Activated CD8-positive, alpha-beta memory T cell treated with anti-CD3 and anti-CD28 coated beads for 1 hour (primary cell): ENCODE measurements at places on chromosomes 2 and 18.

GRCh38 chr2:71379086-71379485 lies 47.5 kb downstream of the ZNF638 start:
- DNase-seq: no peak

- no peak for DNase-seq
These were observed 74.8 kb downstream of the TXNL1 start for GRCh38 chr18:56563568-56563967.

DNA sequence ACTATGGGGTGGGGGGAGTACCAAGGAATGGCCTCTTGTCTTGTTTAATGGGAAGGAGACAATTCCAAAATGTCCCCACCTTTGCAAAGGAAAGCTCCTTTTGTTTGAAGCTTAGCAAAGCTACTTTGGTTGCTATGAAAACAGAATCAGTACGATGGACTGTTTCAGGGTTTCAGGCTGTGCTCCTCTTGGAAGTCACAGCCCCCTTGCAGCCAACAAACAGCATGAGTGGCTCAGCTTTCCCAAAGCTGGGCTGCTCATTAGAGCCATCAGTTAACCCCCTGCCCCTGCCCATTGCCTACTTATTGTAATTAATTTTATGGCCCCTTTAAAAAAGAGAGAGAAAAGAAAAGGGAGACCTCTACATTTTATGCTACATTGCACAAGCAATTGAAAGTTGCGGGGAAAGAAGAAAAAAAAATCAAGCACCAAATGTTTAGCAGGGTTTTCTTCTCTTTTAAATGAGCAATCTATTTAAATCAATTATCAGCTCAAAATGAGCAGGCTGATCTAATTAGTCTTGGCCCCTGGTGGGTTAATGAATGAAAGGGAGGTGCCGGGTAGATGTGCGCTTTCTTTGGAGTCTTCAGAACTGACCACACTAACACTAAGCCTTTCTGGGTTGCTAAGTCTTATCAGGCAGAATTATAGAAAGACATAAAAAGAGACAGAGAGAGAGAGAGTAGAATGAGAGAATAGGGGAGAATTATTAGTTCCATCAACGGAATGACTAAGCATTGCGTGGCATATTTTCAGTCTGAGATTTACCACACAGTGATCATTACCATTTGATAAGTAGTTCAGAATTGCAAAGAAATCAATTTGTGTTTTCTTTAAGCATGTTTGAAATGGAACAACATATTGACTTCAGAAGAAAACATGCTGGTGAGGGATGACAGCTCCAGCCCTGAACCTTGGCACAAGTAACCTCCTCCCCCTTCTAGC lies 284.9 kb downstream of the INSIG2 start:
- DNase-seq: no peak

DNA sequence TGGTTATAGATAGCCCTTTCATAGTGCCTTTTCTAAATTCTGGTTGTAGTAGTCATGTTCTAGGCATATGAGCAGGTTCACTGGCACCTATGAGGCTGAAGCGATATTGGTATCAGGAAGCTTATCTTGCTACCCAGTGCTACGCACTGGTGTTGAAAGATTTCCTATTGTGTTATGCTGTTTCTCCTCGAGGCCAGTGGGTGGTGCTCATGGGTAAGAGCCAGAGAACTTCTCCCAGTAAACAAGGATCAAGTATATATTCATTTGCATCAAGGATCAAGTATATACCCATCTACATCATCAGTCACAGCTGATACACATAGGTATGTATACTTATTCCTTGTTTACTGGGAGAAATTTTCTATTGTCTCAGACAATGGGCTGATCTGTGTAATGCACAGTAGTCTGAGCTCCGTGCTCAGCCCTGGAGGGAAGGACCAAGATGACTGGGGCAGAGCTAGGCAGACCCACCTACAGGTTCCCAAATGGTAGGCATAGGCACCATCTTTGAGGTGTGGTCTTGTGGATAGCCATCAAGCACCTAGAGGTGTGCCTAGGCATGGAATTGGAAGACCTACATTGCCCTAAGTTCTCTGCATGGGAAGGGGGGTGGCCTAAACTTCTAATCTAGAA lies 101.2 kb upstream of the GALNT13 start:
- DNase-seq: no peak

GRCh38 chr2:43593254-43593653 lies 2.6 kb downstream of the THADA start:
- DNase-seq: no peak

DNA sequence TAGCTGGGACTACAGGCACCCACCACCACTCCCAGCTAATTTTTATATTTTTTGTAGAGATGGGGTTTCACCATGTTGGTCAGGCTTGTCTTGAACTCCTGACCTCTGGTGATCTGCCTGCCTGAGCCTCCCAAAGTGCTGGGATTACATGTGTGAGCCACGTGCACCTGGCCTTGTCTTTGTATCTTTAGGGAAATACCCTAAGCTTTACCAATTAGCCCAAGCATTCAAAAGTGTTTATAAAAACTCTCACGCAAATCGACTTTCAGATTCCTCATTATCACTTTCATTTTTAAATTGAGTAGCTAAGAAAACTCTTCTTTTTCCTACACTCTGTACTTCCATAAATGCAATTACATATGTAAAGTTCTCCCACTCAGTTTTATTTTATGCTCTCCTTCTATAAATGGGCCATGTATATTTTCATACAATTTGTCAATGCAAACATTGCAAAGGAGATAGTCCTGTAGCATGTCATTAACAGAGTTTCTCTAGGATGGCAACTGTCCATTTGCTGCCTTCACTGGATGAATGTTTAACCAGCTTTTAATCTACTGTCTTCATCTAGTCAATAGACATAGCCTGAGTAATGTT lies 326.2 kb upstream of the LRATD1 start:
- no peak for DNase-seq

GRCh38 chr2:41989501-41990180 lies 58.2 kb upstream of the PKDCC start:
- DNase-seq: no peak

- DNase-seq: no peak
These were observed 7.9 kb downstream of the IMPA2 start for GRCh38 chr18:11989174-11989573.

- no peak for DNase-seq
These were observed 39.9 kb downstream of the CYRIA start for GRCh38 chr2:16625759-16626158.

GRCh38 chr2:236307641-236308040 lies 43.4 kb upstream of the ASB18 start:
- DNase-seq: no peak

DNA sequence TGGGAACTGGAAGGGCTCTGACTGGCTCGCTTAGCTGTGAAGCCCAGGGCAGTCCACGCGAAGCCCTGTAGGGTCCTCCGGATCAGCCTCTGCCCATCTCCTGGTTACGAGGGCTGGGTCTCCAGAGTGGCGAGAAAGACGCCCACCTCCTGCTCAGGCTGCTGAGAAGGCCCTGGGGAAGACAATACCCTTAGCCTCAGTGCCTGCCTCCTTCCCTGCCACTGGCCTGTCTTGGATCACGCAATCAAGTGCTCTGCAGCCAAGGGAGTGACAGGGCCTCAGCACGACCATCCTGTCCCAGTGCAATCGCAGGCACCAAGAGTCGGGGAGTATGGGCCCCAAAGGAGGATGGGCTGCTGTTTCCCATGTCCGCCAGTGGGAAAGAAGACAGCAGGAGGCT lies 165.7 kb upstream of the GLI2 start:
- DNase-seq: no peak

DNA sequence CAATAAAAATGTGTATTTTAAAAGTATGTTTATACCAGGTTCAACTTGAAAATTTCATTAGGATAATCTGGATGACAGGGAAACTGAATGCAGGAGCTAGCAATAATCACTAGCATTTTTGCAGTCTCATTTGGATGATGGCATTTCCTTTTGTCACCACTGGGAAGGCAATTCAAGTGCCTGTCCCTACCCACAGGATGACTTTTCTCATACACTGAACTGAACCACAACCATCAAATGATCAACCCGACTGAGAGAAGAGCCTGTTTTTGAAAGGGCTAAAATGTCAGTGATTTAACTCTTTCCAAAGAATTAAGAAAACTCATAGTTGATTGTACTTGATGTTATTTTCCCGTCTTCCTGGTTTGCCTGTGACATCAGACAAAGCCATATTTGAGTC lies 115.0 kb downstream of the FAM124B start:
- no peak for DNase-seq

DNA sequence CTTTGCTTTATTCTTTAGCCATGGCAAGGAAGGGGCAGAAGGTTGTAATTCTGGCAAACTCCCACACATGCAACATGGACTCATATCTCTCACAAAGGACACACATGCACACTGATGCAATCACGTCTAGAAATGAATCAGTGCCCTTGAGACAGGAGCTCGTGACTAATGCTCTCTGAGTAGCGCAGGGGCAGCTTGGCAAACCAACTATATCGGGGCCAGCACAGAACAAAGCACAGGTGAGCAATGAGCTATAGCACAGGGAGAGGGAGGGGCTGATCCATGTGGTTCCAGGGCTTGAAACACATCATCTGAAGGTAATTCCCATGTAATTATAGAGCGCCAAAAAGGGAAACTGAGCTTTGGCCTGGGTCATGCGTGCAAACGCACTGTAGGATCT lies 165.2 kb upstream of the KLF7 start:
- no peak for DNase-seq

DNA sequence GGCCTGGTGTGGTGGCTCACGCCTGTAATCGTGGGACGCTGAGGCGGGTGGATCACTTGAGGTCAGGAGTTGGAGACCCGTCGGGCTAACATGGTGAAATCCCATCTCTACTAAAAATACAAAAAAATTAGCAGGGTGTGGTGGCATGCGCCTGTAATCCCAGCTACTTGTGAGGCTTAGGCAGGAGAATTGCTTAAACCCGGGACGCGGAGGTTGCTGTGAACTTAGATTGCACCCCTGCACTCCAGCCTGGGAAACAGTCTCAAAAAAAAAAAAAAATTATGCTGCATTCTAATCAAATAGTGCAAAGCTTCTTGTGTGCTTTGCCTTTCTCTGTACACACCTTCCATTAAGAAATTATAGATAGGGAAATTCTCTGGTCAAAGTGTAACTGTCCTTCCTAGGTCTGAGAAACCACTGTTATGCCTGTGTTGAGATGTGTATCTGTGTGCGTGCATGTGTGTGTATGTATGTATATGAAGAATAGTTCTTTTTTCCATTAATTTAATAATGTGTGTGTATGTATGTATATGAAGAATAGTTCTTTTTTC lies 2.5 kb downstream of the CD28 start:
- no peak for DNase-seq

DNA sequence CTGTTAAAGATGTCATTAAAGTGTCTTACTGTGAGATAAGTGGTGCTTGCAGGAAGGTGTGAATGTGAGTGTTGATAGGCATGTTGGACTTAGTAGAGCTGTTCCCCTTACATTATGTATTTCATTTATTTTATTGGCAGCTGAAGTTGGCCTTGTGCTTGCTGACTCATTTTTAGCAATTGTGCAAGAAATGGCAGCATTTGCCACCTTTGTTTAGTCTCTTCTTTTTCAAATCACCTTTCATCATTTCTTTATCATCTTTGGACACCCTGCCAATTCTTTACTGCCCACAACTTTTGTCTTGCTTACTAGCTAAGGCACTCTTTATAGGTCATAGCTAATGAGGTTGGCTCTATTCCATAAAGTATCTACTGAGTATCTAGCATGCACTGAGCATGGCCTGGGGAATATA lies 130.3 kb upstream of the LYPD6 start:
- DNase-seq: no peak

DNA sequence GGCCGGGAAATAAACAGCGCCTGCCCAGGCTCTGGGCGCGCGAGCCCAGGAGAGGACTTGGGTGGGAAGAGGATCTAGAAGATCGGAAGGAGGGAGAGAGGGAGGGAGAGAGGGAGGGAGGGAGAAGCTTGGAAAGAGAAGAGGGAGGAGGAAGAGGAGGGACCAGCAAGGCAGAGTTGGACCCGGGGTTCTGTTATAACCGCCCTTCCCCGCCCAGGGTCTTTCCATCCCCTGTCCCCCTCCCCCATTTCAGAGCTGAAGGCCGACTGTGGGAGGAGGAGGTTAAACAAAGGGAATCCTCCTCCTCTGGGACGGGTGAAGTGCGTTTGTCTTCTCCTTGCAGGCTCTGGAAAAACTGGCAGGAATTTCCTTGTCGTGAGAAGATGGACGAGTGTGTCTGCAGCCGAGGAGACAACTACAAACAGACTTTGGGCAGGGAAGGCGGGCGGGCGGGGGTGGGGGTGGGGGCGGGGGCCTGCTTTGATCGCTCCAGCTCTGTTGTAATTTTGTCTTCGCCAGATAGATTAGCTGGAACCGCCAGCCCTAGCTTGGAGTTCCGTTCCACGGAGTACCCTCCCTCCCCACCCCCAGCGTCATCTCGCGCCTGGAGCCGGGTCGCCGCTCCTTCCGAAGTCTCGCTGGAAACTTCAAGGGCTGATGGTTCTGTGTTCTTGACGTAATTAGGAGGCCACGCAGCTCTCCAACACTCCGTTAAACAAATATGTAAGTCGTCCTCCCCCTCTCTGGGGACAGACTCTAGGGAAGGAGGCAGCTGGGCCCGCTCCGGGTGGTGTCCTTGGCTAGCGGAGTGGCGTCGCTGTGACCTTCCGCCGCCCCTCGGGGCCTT lies 6.4 kb upstream of the SP9 start:
- no peak for DNase-seq

DNA sequence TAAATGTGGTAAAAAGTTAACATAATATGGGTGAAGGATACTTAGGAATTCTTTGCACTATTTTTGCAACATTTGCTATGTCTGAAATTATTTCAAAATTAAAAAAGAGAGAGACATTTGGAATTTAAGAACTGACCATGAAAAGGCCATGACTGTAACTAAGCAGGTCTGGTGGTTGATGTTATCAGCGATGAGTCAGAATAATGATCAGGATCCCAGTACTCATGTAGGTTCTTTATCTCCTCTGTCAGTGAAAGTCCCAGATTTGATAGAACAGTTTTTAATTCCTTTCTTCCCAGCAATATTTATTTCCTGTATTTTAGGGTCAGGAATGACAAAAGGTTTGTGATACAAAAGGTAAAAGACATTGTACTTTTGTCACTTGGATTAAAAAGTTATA lies 242.4 kb upstream of the ZNF521 start:
- DNase-seq: no peak

DNA sequence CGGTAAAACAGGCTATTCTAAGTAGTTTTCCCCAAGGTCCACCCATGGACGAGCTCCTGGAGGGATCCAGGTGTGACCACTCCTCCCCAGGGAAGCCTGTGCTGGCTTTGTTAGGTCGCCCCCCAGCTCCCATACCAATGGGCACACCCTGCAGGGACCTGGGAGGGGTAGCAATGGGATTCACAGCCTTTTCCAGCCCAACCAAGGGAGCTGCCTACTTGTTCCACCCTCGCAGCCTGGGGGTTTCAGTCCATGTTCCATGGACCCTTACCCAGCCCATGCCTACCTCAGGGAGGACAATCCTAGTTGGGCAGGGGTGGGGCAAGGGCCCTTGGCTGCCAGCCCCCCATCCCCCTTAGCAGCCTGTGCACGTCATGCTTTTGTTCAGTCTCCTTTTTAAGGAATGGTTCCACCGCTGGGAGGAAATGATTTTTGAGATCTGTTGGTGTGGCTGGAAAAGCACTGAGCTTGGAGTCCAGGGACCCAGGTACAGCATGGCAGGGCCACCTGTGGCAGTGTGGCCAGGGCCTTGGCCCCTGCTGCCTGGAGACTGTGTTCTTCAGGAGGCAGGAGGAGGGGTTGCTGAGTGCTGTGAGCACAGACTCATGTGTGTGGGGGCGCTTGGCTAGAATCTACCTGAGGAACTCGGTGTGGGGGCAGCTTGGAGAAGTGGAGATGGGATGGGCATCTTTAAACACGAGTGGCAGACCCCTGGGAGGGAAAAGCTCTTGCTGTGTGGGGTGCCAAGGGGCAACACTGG lies 166.8 kb downstream of the TWIST2 start:
- DNase-seq: no peak
